GM12864 (cell line): ENCODE measurements at places on chromosomes 1 and 21.

- peak; percentile 8 for DNase-seq
Measured at GRCh38 chr21:31184459-31184858, 146.2 kb upstream of the KRTAP19-8 start.

- DNase-seq, result peak; percentile 80
Measured at GRCh38 chr1:53367503-53368313, 39.8 kb upstream of the LRP8 start.

GRCh38 chr1:10117132-10117531 is 84.4 kb downstream of the UBE4B start:
- no peak for DNase-seq

GRCh38 chr1:111392460-111392945 is 35.0 kb downstream of the OVGP1 start:
- DNase-seq, result no peak

DNA sequence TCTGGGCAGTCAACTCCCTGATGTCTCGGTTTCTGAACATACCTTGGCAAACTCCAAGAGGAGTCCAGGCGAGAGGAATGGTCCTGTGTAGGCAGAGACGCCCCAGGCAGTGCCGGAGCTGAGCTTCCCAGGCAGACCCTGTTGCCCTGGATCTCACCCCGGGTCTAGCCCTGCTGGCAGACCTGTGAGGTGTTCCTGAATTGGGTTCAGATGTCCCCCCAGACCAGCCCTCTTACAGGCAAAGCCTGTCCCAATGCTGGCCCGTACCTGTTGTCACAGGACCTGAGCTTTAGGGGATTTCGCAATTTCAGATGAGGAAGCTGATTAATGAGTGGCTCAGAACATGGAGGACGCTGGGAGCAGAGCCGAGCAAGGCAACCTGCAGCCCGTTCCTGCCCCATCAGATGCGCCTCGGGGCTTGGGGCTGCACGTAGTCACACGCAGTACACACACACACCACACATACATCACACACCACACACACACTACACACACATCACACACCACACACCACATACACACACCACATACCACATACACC is 38.5 kb upstream of the PDE9A start:
- DNase-seq, result no peak

DNA sequence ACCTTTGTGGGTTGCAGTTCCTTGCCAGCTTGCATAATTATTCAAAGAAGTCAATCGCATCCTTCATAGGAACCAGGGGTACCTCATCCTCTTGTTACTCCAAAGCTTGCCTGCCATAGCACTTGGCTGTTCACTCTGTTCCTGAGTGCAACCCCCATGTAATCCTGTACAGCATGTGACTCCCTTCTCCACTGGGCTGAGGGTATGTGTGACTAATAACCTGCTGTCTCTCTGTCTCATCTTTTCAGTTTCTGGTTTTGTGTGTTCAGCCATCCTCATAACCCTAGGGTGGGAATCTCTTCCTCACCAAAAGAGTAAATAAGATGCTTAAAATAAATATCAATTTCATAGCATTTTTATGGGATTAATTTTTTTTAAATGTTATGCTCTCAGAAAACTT is 351.9 kb downstream of the S1PR1 start:
- DNase-seq, result no peak

DNA sequence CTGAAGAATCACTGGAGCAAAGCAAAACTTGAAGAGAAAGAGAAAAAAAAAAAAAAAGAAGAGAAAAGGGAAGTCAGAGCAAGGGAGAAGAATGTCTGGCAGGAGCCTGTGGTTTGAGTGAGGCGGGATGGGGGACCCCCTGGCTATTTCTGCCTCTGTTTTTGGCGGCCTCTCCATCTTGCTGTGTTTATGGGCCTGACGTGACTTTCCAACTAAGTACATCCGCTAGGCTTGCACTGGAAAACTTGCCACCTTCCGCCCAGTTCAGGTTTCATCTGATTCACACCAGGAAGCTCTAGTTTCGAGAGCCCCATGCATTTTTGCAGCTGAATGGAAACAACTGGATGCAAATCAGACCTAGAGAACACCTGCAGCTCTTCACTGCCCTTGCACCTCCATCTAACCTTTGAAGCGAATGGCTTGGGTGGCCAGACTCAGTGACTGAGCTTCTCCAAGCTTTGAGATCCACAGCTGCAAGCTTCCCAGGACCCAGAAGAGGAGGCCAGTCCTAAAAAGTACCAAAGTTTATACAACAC is 28.0 kb downstream of the TBX15 start:
- peak; percentile 55 for DNase-seq

DNA sequence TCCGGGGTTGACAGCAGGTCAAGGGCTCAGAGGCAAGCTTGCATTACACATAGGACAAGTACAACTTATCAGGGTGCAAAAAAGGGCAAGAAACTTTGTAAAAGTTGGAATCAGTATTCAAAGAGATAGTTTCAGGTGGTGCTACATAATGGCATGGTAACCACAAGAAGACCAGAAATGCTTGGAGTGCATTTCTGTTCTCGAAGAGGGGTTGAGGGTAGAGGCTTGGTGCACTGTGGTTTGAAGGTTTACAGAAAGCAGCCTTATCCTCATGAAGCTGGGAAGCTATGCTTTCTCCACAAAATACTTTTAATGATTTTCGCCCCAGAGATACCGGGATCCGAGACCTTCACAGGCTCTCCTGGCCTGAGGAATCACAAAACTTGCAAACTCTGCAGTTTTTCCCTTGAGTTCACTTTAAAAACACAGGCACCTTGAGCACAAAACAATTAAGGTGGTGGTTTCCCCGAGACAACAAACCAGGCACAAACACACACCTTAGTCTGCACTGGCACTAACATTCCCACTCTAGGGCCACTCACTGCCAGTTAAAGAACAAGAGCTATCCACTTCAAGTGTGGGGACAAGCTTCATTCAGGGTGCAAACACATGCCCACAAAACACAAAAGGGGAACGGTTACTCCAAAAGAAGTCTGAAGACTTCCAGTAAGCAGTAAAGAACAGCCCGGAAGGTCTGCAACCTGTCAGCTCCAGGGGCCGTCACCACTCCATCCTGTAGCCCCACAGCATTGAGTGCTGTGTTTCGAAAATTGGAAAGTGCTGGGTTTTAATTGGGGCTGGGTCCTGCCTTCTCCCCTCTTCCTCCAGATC is 29.8 kb upstream of the NFIA start:
- DNase-seq, result no peak
